GM13977 (cell line): ENCODE measurements at places on chromosomes 3 and 15.

GRCh38 chr3:8857720-8858367 is 88.4 kb upstream of the OXTR start:
- no peak for DNase-seq

DNA sequence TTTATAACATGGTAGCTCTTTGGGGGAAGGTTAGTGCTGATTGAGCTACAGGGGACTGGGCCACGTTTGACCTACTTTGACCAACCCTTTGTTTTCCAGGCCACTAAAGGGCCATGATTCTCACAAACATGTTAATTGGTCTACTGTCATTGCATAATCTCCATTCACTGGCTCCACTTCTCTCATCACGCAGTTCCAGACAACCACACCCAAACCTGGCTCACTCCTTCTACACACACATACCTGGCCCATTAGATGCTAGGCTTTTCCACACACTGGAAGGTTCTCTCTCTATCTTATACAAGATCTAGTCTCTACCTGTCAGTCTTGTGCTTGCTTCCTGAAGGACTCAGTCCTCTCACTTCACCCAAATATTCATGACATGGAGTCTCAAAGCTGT is 15.9 kb downstream of the TGM5 start:
- DNase-seq, result no peak

DNA sequence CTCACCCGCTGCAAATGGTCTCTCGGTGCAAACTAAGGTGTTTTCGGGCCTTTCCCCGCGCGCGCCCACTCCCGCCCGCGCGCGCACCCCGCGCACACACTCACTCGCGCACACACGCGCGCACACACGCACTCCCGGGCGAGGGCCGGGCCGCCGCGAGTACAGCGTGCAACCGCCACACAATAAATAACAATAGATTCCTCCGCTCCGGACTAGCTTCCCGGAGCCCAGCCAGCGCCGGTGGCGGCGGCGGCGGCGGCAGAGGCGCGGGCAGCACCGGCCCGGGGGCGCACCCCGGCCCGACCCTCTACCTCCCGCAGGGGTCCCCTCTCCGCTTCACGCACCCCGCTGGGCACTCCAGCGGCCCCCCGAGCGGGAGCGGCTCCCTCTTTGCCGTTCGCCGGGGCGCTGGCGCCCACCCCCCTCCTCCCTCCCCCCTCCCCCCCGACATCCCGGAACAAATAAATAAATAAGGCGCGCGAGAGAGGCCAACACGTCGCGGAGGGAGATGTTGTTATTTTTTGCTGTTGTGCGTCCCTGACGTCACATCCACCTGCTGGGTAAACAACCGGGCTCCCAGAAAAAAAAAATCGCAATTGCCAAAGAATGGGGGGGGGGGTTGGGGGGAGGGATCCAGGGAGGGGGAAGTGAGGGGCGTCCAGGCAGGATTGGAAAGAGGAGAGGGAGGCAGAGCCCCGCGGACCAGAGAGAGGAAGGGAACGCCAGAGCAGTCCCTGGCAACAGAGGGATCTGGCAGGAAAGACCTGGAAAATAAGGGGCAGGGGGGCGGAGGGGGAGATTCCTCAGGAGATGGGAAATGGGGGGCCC is at the start of gene FOXP1:
FOXP1 (minus strand) TSS at position 163 of the 828 bp plus-strand sequence. CDS start 385,347 bp downstream, outside the sequence.
- DNase-seq, result peak; percentile 34

DNA sequence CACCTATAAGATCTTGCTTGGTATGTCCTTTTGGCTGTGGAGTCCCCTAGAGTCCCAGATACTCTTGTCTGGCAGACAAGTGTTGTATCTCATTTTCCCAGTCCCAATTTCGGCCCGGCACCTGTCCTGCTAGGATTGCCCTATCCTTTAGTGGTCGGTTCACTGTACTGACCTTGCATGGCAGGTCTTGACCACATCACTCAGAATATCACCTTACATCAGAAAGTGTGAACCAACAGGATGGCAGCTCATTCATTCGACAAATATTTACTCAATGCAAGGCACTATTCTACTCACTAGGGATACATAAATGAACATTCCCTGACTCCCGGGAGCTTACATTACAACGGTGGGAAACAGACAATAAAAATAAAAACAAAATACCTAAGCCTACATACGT is 5.7 kb upstream of the CCDC80 start:
- no peak for DNase-seq

DNA sequence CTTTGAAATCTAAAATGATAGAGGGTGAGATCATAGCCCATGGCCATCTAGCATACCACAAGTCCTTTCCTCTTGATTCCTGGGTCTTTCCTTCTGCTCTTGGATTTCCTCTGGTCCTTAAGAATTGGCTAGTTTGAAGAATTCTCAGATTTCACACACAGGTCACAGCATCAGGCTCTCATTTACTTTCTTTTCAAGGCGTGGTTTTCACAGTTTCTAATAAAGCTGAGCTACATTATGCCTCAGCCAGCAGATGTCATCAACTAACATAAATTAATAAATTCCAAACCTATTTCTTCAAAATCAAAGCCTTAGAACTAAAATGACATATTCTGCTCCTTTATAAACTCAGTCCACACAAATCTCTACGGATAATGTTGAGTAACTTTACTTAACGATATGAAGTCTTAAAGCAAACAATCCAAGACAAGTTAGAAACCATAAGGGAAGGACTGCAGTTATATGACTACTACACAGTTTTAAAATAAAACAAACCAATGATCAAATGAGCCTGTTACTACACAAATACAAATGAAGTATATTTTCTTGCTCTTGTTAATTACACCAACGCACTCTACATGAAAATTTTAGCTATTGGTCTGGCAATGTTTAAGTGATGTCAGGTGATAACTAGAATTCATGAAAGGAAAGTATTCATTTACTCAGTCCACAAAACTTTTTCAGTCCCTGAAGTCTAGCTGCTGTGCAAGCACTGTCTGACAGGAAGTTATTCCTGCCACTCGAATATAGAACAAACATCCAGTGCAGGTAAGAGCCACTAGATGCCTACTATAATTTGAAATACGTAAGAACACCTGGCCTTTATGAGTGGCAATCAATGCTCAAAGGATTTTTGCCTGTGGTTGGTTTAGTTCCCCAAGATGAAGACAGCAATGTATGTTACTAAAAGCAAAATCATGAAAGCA is 9.2 kb downstream of the CCDC14 start:
- no peak for DNase-seq

GRCh38 chr3:193248848-193249468 is 7.9 kb downstream of the PLAAT1 start:
- DNase-seq, result no peak

DNA sequence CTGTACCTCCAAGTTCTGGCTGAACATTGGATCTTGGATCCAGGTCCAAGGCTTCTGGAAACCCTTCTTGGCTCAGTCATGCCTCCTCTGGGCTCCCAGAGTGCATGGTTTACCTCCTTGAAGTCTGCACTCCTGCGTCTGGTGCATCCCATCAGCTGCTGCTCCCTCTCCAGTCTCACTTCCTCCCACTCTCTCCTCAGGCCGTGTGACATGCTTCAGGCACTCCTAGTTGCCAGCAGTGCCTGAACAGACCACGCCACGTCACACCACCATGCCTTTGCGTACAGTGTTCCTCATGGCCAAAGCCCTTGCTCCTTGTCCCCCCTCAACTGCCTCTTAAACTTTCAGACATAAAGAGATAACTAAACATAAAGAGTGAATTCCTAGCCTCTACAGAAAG is 5.7 kb downstream of the GPR27 start:
- no peak for DNase-seq

- peak; percentile 44 for DNase-seq
Observed at GRCh38 chr3:37139567-37140052, 34.8 kb downstream of the LRRFIP2 start.

- no peak for DNase-seq
Observed at GRCh38 chr3:112092496-112093179, 6.4 kb downstream of the C3orf52 start.

DNA sequence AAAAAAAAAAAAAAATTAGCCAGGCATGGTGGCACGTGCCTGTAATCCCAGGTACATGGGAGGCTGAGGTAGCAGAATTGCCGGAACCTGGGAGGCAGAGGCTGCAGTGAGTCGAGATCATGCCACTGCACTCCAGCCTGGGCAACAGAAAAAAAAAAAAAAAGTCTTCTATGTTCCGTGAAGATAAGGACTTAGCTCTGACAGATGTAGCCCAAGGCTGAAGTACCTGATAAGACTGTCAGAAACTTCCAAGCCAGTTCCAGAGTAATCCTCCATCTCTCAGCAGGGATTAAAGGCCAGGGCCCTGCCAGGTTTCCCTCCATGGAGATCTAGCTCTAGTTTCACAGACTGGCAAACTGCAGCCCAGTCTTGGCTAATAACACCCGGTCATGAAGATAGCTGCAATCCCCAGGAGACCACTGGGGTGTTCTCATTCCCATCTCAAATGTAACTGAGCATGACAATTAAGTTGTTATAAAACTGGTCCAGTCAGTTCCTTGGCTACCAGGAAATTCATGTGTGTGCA is 8.5 kb downstream of the CDCP1 start:
- no peak for DNase-seq

- no peak for DNase-seq
Observed at GRCh38 chr3:52025453-52025852, 29.8 kb upstream of the RPL29 start.

DNA sequence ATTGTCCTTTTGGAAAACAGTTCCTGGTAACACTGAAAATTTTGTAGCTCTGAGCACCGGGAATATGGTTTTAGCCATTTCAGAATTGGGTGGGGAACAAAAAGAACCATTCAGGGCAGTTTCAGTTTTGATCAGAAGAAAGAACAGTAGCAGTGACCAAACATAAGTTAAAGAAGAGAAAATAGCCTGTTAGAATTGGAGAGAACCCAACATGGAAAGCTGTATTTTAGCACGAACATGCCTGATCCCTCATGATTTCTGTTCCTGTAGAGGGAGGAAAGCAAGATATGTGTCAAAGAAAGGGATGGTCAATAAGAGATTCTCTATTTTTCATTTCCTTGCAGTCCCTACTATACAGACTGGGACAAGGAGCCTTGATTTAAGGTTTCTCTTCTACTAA is 119.9 kb downstream of the ALDH1A2 start:
- DNase-seq, result no peak

DNA sequence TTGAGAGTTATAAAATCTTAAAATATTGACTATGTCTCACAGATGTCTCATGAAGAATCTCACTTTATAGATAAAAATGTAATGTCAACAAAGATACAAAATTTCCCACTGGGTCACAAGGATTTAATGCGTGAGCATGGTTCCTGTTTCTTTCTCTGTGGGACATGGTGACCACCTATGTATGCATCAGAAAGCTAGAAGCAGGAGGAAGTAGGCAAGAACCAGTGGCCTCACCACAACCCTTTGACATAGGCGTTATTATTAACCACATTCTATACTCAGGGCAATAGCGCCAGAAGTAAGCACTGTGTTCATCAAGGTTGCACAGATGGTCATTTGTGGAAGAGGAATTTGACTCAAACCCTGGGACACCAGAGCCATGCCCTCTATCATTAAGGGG is 11.7 kb upstream of the ADAMTS17 start:
- no peak for DNase-seq

DNA sequence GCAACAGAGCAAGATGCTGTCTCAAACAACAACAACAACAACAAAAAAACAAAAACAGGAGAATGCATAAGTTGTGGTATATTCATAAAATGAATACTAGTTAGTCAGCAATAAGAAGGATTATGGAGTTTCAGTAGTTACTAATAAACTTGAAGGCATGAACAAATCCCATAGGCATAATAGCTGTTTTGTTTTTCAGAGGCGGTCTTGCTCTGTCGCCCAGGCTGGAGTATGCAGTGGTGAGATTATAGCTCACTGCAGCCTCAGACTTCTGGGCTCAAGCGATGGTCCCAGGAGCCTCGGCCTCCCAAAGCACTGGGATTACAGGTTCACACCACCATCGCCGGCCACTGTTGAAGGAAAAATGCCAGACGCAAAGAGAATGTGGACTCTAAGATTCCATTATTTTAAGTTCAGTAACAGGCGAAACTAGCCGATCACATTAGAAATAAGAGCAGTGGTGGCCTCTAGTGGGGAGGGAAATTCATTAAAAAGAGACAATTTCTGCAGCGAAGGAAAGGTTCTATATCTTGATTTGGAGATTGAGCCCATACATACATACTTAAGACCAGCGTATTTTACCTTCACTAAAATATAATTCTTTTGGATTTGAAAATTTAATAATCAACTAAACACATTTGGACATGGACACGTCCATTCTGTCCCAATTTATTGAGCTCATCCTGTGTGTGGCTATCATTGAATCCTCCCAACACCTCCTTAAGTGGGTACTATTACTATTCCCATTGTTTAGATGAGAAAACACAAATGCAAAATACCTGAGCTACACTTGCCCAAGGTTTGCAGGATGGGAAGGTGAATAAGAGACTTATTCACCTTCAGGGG is 27.4 kb upstream of the HDAC11 start:
- DNase-seq, result peak; percentile 61

GRCh38 chr3:156751461-156752025 is 74.6 kb upstream of the LEKR1 start:
- no peak for DNase-seq

DNA sequence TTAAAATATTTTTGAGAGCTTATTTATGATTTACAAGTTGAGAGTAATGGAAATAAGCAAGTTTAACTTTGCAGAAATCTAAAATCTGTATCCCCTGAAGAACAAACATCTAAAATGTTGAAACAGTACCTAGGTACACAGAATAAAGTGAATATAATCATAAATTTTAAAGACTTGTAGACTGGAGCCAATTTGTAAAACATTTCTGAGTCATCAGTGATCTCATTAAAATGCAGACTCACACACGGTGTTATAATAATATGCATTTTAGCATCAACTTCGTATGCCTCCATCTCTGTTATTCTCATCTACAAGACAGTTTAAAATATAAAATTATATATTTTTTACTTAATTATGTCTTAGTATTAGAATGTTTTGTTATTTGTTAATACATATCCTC is 399.5 kb upstream of the GOLIM4 start:
- DNase-seq, result no peak

- no peak for DNase-seq
Observed at GRCh38 chr15:65330934-65331645, 26.6 kb downstream of the RNU5B-1 start.

DNA sequence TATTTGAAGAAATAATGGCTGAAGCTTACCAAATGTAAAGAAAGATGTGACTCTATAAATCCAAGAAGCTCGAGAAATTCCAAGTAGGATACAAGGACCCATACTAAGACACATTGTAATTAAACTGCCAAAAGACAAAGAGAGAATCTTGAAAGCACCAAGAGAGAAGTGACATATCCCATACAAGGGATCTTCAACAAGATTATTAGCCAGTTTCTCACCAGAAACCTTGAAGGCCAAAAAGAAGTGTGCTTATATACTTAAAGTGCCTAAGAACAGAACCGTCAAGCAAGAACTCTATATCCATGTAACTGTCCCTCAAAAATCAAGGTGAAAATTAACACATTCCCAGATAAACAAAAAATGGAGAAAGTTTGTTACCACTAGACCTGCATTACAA is 220.5 kb downstream of the ADAMTS17 start:
- no peak for DNase-seq

GRCh38 chr15:38684440-38685010 is 119.9 kb upstream of the RASGRP1 start:
- no peak for DNase-seq

- DNase-seq, result no peak
Observed at GRCh38 chr3:100737334-100737733, 28.0 kb downstream of the TFG start.

- peak; percentile 12 for DNase-seq
Observed at GRCh38 chr3:147419781-147420224, 10.6 kb downstream of the ZIC1 start.

- DNase-seq, result no peak
Observed at GRCh38 chr3:59432665-59433064, 382.8 kb upstream of the CFAP20DC start.
